ENCODE measurements at places on chromosomes 12 and 14.

GRCh38 chr14:89617481-89618329, 200.7 kb upstream of the FOXN3 start:
- DNase-seq: no peak

DNA sequence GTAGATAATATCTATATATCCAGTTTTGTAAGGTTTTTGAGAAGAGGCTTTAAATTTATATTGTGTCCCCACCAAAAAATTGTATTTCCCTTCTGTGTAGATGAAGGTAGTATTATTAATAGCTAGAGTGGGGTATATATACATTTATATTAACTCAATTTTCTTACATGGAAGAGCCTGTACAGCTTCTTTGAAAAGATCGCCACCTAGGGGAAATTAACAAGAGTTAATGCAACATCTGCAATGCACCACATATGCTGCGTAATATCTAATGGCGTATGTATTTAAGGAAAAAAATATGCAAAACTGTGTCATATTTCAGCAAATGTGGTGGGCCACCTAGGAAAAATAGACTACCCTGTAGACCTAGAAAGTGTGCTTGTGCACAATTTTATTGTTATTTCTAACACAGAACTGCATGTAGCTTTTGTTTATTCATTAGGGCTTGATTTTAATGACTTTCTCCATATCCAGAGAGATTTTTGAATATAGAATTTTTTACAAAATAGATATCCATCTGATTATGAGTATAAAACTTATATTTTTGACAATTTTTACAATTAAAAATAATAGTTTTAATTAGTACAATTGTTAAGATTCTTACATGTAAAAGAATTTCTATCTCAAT, 14.0 kb downstream of the CCER1 start:
- peak; percentile 48 for DNase-seq

- DNase-seq: no peak
These were observed 671.2 kb downstream of the LRFN5 start for GRCh38 chr14:42277840-42278239.

DNA sequence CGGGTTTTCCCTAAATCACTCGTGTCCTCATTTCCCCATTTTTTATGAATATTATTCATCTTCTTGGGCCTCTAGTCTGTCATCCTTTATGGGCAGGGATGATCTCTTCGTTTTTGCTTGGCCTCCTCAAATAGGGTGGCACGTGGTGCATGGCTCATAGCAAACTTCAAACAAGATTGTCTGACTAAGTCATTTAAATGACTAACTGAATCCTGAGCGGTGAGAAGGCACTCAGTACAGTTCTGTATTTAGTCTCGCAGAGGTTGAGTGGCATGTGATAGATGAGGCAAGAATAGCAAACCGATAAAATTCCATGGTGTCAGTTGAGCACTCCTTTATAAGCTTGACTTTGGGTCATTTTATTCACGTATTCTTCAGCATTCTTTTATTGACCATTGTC, 5.7 kb upstream of the JDP2 start:
- no peak for DNase-seq

DNA sequence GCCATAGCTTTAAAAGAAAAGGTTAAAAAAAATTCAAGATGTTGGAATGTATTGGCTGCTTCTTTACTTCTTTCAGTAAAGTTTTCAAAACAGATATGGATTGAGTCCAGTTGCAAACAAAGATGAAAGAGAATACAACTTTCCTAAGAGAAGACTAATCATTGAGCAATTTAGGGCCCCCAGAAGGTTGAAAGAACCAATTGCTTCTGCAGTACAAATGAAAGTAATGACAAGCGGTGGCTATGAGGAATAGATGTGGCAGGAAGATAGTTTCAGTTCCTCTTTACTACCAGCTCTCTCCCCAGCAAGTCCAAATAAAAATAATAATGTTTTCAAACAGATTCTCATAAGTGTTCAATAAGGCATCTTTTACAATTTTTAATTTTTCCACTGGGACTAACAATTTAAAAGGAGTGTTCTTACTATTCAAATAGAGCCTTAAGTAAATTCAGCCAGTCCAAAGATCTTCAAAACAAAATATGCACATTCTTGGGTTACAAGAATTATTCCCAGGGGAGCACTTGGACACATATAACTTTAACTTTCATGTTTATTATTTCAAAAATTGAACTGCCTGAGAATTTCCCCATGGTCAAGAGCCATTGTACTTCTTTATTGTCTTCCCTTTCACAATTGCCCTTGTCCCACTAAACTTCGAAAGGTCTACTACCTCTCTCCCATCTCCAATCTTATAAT, 62.3 kb upstream of the PPP1R12A start:
- DNase-seq: no peak

DNA sequence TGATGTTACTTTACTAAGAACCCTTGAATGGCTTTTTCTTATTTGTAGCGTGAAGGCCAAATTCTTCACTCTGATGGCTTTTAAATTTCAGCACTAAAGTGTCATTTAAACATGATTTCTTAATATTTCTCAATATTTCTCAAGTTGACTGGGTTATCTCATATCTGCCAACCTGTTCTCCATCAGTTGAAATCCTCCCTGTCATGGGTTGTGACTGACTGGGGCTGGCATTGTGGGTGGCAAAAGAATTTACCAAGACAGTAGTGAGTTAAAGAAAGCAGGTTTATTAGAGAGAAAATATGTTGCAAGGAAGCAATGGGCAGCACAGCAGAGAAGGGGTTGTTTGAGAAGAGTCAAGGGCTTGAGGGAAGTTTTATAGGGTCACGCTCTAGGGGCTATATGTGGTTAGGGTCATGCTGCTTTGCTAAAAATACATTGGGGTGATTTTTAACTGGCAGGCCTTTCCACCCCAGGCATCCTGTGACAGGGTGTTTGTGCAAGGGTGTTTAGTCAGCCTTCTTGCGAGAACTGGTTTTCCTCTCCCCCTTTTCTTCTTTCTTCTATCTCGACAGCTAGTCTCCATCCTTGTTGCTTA, 232.8 kb upstream of the SEL1L start:
- no peak for DNase-seq

DNA sequence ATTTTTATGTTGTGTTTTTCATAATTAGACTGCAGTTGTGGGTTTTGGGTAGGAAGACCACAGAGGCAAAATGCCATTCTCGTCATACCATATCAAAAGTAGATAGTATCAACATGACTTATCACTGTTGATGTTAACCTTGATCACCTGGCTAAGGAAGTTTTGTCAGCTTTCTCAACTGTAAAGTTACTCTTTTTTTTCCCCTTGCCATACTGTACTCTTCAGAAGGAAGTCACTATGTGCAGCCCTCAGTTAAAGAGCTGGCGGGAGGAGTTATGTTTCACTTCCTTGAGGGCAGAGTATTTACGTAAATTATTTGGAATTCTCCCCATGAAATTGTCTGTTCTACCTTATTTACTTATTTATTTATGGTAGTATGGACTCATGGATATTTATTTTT, 78.7 kb downstream of the PRORP start:
- no peak for DNase-seq

- DNase-seq: no peak
These were observed 243.1 kb downstream of the BCAT1 start for GRCh38 chr12:24705741-24706358.

DNA sequence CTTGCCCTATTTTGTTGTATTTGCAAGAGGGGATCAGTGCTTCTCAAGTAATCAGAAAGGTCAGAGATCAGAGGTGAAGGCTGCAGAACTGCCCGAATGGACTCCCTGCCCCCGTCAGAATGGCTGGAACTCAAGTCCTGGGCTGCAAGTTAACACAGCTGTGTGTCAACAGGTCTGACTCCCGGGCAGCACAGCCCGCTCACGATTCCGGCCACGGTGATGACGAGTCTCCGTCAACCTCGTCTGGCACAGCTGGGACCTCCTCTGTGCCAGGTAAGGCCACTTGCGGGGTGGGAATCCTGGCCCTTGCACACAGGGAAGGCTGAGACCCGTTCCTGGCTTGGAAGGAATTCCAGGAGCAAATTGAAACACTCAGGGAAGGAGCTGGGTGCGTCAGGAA, 13.4 kb downstream of the DCAF4 start:
- no peak for DNase-seq

- DNase-seq: peak; percentile 91
These were observed 201.2 kb upstream of the PRICKLE1 start for GRCh38 chr12:42790761-42791151.

GRCh38 chr12:116397148-116397547, 119.7 kb upstream of the MED13L start:
- peak; percentile 49 for DNase-seq

DNA sequence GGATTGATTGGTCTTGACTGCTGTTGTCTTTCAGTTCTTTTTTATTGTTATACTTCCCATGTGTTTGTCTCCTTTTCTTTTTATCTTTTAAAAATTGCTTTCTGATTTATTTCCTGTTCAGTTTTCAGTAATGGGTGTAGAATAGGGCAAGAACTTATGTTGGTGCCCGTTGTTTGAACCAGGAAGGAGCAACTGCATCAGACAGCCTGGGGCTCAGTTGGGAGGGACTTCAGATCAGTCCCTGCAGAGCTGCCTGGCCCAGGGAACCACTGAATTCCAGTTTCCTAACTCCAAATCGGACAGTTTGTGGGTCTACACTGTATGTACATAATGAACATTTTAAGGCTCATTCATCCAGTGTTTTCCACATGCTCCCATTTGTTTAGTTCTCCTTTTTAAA, 64.9 kb downstream of the FBXO34 start:
- peak; percentile 41 for DNase-seq

- no peak for DNase-seq
These were observed 196.6 kb upstream of the DCN start for GRCh38 chr12:91379051-91379775.

DNA sequence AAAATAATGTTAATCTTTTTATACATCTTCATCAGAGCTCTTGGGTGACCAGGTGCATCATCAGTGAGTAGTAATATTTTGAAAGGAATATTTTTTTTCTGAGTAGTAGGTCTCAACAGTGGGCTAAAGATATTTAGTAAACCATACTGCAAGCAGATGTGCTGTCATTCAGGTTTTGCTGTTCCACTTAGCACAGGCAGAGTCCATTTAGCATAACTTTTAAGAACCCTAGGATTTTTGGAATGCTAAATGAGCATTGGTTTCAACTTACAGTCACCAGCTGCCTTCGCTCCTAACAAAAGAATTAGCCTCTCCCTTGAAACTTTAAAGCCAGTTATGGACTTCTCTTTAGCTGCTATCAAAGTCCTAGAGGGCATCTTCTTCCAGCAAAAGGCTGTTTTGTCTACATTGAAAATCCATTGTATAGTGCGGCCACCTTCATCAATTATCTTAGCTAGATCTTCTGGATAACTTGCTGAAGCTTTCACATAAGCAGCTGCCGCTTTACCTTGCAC, 24.6 kb downstream of the RIMKLB start:
- DNase-seq: no peak

Measured in NCI-H226 (cell line).